ENCODE measurements at places on chromosomes 1 and 21.

GRCh38 chr1:245996811-245997210 lies 510.3 kb downstream of the SMYD3 start:
- DNase-seq: no peak

DNA sequence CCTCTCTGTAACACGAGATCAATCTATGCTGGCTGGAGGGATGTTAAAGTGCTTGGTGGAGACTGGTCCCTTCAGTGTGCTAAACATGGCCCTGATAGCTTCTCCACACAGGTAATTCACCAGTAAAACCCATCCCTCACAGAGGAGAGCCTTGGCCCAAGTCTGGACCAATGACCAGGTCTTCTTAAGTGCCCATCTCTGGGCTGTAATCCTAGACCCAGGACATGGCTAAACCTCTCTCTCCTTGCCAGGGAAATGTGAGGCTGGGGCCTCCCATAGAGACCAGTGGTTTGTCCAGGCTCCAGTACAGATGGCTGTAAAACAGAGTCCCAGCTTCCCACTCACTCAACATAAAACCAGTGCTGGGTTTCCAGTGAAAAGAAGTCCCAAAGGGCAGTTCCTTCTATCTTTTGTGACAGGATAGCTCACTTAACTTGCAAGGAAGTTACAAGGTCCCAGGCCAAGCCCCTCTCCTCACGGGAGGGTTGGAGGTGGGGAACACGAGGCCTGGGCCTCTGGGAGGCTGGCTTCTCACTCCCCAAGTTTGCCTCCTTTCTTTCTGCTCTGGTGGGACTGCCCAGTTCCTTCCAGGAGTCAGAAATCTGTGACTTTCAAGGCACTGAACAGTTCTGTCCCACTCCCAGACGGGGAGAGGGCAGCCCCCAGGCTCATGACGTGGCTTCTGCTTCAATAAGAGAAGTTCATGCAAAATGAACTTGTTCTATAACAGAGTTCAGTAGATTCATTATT lies 2.2 kb upstream of the KIF17 start:
- no peak for DNase-seq

GRCh38 chr1:147225193-147225730 lies at the start of gene FMO5:
Gene FMO5, minus strand, starts transcription at chr1:147225339. Its CDS starts 310 bp downstream, at chr1:147225029.
- DNase-seq: peak; percentile 63

DNA sequence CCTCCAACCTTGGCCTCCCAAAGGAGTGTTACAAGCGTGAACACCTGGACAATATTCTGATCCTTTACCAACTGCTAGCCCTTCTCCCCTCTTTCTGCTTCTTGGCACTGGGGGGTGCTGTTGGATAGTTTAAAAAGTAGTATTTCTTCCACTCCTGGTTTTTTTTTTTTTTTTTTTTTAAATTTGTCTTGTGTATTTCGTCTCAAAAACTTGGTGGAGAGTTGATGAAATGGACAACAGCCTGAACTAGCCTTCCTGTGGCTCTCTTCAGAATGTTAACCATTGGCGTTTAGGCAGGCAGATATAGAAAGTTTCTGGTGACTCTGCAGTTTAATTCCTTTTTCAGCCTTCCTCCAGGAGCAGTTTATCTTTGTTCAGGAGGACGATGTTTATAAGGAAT lies 69.7 kb upstream of the USP24 start:
- peak; percentile 8 for DNase-seq

GRCh38 chr1:18324246-18324645 lies 156.5 kb upstream of the KLHDC7A start:
- no peak for DNase-seq

- DNase-seq: no peak
Observed at GRCh38 chr1:26887125-26887524, 3.0 kb downstream of the GPN2 start.

DNA sequence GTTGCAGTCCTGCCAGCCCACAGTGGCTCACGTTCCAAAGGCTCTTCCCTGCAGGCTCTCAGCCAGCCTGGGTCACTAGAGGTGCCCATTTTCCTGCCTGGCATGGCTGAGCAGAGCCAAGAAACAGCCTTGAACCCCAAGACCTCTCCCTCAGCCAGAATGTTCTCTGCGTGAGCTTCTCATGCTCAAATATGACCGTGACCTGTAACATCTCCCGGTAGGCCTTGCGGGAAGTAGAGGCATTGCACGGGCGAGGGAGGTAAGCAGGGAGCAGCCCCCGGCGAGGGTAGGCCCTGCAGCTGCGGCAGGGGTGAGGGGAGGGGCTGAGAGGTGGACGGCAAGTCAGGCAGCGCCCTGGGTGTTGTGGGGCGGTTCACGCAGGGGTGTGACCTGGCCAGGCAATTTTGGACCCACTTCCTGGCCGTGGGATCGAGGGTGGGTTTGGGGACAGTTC lies 20.0 kb downstream of the RRP1 start:
- no peak for DNase-seq

DNA sequence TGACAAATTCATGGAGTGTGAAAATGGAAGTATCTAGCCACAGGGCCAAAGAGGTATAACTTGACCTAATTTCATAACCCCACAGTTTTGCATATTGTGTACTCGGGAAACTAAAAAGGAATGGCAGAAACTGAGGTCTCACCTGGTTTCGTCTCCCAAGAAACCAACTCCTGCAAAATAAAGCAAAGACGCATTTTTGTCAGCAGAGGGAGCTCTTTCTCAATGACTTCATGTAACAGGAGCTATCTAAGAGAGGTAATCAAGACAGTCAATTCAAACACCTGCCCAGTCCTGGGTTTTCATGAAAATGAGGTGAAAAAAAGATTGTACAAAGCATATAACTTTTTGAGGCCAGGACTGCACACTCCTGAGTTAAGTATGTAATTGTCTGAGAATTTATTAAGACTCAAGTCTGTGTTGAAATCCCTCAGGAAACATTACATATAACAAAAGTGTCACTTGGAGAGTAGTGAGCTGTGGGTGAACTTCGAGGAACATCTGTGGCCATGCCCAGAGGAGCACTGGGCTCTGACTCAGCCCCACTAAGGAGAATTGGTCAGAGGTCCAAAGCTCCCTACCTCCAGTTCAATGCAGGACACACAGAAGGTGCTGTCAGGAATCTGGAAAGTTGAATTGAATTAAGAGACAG lies 17.6 kb downstream of the FCRL4 start:
- peak; percentile 37 for DNase-seq

GRCh38 chr21:31340942-31341487 lies 3.0 kb downstream of the TIAM1 start:
- DNase-seq: no peak

DNA sequence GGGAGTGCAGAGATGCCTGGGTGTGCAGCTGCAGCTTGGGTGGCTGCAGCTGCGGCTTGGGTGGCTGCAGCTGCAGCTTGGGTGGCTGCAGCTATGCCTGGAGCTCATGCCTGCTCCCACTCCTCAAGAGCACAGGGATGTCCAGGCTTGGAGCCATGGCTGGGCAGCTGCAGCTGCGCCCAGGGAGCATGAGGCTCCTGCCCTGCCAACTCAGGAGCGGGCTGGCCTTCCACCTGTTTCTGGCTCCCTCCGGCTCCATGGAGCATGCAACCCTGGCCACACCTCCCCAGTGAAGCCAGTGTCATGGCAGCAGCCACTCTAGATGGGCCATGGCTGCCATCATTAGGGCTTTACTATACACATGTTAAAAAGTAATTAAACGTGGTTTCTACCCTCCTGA lies 21.1 kb downstream of the GBP1 start:
- DNase-seq: no peak

DNA sequence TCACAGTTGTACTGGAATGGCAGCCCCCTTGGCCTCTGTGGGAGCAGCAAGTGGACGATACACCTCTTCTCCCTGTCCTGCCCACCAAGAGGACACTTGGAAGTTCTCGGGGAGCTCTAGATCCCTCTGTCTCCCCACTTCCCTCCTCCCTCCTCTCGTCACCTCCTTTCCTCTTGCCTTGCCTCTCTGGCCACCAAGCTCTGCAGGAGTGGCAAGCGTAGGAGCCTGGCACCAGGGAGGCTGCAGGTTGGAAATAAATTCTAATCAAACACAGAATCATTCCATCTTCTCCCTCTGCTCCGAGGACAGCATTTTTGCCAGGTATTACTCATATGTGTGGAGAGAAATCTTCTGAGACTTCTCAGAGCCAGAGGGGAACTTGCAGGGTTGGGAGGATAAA lies 20.8 kb downstream of the CAMK2N1 start:
- DNase-seq: no peak

GRCh38 chr1:234726359-234726943 lies 116.5 kb upstream of the IRF2BP2 start:
- no peak for DNase-seq

All from NCI-H2227 treated with DMSO at 0.1 percent for 48 hours (cell line).